ENCODE measurements at places on chromosomes 4 and X. TPM values are rescaled to one million over a fixed set of nuclear protein-coding genes. Genes with fewer than 3 reads are reported as not detected.
A peak's percentile ranks its signal among the peaks of the same experiment; 100 is the strongest.

GRCh38 chrX:154307202-154307601 lies 11.6 kb downstream of the TKTL1 start:
- DNase-seq, result no peak

DNA sequence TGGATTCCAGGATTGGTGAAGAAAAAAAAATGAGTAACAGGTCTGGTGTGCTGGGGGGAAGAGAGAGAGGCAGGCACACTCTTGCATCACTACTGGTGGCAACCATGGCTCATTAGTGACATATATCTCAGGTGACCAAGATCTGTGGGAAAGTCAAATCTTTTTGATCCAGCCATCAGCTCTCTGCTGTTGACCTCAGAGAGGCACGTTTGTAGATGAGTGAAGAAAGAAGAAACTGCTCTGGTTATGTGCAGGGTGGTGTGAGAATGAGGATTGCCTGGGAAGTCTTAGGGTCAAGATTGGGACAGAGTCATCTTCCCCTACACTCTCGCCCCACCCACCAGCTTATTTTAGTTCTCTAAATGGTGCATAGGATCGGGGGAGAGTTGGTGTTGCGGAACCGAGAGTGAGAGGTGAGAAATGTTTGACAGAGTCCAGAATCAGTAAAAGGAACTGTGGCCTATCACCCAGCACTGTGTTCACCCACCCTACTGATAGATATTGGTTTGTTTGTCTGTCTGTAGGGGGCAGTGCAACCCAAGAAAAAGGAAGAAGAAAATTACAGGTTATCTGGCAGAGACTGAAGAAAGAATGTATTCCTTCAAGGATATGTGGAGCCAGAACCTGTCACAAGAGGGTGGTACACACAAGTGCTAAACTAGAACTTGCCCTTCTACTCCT lies 21.9 kb downstream of the ARMCX6 start:
- DNase-seq, result peak; percentile 17

The YY2 gene
- total RNA-seq, result 0.31 TPM

DNA sequence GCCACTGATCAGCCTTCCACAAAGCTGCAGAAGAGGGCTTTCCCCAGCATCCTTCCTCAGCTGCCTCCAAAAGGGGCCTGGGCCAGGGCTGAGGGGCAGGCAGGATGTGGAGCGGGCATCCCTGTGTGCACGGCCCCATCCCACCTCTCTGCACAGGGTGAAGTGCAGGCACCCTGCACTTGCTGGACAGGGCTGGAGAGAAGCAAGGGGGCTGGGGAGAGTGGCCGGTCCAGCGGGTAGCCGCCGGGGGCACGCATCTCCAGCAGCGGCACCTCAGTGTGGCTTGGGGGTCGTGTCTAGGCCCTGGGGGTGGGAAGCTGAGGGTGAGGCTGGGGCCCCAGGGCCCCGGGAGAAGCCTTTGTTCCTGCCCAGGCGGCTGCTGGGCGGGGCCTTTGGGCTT lies 3.0 kb downstream of the AVPR2 start:
- no peak for DNase-seq

The SMIM10 gene
- total RNA-seq, result not detected

DNA sequence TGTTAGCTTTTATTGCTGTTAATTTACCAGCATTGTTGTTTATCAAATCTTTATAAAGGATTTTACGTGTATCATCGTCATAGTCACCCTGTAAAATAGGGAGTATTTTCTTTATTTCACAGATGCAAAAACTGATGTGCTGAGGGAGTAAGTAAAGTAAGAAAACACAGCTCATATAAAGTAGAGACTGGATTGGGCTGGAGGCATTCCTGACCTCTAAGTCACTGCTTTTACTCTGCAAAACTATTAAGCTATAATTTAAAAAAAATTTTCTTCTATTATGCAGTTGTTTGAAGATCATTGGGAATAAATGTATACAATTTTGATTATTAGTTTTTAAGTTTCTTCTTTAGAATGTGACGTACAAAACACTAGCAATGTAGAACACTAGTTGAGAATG lies 45.9 kb downstream of the NUDT6 start:
- no peak for DNase-seq
